NCI-H1092 (cell line): ENCODE measurements at places on chromosomes 3 and 15.

- no peak for DNase-seq
Measured at GRCh38 chr3:171586274-171586673, 126.1 kb upstream of the TNIK start.

GRCh38 chr3:171813897-171814460 lies 3.7 kb upstream of the PLD1 start:
- DNase-seq, result no peak

DNA sequence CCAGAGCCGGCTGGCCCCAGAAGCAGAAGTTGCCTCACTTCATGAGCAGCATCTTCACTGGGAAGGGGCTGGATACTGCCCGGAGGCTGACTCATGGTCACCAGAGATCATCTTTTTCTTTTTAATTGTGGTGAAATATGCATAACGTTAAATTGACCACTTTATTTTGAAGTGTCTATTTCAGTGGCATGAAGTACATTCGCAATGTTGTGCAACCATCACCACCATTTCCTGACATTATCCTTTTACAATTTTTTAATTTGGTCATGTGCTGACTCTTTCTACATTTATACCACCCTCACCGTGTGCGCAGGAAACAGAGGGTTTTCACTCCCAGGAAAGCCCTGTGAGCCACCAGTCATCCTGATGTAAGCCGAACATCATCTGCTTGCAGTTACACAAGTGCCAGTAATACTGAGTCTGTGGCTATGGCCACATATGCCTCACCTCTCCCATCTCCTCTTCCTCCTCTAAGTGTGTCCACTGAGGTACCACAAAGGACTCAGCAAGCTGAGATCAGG lies 51.6 kb upstream of the ABHD17C start:
- DNase-seq, result no peak

GRCh38 chr3:64150623-64151207 lies 74.6 kb downstream of the PRICKLE2 start:
- DNase-seq, result peak; percentile 61

GRCh38 chr15:80309769-80310384 lies 57.9 kb upstream of the CTXND1 start:
- DNase-seq, result no peak

DNA sequence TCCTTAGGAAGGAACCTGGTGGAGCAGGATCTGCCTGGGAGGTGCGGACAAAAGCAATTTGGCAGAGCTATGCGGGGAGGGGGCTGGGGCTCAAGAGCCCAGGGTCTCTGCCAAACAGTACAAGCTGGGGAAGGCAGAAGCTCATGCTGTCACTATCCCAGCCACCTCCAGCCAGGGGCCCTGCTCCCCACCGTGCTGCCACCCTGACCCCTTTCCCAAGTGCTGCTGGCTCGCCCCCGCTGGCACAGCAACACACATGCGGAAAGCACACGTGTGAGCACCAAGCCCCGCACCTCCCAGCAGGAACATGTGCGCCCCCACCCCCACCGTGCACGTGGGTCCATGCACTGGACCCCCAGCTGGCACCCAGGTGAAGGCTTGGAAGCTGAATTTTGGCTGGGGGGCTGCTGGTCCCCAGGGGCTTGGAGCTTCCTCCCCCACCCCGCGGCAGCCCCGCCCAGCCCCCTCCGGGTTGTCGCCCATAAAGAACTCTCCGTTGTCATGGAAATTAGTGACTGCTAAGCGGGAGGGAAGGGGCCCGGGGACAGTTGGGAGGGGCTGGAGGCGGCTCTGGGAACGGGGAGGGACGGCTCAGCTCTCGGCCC lies 742 bp downstream of the CAMKV start:
- DNase-seq, result no peak

DNA sequence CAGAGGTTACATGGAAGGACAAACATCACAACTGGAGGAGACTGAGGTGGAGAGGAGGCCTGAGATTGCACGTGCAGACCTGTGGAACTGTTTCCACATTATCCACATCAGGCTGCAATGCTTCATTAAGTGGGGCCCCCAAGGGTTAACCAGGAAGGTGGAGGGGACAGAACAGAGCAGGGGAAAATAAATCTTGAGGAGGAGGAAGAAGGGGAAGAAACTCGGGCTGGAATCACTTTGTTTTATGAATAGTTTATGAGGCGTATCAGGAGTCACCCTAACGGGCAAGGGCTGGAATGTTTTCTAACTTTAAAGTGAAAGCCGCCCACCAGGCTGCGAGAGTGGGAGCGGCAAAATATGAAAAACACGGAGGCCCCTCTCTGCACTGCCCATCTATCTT lies 154.9 kb downstream of the WNT5A start:
- no peak for DNase-seq

DNA sequence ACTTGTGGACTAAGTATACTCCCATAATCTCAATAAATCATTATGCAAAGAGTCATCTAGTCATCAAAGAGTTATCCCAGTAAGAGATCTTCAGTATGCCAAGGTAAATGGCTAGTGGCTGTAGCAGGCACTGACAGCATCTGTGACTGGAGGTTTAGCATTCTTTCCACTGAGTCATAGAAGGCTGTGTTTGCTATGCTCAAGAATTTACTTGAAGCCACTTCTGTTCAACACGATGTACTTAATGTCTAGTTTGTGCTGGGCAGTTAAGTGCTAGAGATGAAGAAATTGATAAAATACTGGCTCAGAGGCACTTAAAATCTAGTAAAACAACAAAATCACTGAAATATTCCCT lies 13.0 kb downstream of the ZBED2 start:
- no peak for DNase-seq

GRCh38 chr3:64789111-64789510 lies 101.3 kb upstream of the ADAMTS9 start:
- no peak for DNase-seq

- no peak for DNase-seq
Measured at GRCh38 chr3:94162700-94163099, 99.8 kb downstream of the NSUN3 start.

DNA sequence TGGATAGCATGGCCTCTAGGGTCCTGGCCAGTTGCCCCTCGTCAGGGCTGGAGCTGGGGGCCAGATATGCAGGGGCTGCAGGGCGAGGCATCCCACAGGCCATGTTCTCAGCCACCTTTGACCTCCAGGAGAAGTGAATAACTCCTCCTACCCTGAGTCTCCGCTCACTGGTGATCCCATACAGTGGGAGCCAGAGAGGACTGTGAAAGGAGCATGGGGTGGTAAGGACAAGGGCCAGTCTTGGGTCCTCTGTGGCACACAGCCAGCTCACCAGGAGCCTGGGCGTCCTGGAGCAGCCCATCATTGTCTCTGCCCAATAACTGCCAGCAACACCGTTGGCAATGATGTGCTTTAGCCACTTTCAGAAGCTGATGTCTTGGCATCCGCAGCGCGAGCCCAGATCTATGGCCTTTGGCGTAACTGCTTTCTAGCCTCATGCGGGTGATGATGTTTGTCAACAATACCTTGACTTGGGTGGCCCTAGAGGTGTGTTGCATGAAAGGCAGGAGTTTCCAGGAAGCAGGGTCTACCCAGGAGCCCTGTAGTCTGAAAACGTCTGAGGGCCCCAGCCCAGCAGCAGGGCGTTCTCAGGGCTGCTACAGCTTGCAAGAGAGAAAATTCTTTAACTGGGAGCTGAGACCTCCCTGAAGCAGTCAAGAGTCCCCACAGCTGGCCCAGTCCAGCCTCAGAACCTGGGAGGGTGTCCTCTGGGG lies 61.1 kb upstream of the IQSEC1 start:
- no peak for DNase-seq

DNA sequence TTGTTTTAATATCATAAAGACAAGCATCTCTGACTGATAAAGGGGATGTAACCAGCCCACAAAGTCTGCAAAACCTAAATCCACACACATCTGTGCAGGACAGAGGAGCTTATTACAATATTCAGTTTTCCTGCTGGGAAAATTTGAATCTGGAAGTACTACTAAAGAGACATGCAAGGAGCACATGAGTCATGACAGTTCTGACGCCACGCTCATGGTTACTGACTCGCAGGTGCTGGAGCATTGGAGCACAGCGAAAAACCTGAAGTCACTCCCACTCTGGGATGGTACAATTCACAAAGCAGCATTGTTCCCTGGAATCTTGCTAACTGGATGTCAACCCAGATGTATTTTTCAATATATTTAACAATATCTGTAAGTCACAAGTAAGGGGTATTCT lies 7.6 kb upstream of the ISL2 start:
- no peak for DNase-seq

DNA sequence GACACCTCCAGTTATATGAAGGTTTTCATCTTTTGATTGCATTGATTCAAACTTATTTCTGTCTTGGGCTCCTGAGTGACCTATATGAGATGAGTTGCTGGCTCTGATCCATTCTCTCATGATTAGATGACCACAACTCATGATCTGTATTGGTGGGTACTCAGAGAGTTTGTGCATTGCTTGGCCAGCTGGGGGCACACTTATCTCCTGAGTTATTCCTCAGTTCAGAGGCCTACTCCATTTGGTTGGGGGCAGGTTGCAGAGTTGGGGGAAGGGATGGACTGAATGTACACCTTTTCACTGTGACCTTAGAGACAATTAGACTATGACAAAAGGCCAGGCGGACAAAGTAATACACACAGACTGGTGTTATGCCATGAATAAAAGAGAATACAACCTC lies 166.2 kb upstream of the SEMA6D start:
- DNase-seq, result no peak

- no peak for DNase-seq
Measured at GRCh38 chr3:184443364-184443763, 63.5 kb downstream of the CHRD start.

GRCh38 chr15:64443747-64444621 lies 16.4 kb upstream of the ZNF609 start:
- no peak for DNase-seq

DNA sequence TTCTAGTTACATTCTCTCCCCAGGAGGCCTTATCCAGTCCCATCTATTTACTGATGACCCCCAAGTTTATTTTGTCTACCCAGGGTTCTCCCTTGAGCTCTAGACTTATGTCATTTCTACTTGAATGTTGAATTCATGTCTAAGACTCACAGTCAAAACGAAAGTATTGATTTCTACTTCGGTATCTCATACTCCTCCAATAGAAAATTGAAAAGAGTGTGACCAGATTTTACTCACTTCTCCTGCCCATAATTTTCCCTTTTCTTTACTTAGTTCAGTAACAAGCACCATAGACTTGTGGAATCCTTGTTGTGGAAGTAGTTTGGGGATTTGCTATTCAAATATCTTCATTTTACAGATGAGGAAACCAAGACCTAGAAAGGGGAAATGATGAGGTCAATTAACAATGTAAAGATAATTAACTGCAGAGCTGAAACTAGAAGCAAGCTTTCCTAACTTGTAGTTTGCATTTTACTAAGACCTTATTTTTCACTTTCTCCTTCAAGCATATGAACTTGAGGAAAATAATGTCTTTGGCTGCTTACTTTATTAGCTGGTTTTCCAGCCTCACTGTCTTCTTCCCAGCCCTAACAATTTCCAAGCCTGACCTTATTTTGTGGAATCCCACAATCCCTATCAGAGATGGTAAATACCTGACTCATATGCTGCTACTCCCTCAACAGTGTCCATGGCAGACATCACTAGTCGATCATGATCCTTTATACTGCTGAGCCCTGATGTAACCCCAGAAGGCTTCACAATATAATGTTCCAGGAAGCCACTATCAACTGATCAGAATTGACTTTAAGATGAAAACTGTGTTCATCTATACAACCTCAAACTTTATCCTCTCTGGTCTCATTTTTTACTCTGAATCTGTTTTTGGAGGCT lies 123.9 kb upstream of the AGBL1 start:
- DNase-seq, result no peak

DNA sequence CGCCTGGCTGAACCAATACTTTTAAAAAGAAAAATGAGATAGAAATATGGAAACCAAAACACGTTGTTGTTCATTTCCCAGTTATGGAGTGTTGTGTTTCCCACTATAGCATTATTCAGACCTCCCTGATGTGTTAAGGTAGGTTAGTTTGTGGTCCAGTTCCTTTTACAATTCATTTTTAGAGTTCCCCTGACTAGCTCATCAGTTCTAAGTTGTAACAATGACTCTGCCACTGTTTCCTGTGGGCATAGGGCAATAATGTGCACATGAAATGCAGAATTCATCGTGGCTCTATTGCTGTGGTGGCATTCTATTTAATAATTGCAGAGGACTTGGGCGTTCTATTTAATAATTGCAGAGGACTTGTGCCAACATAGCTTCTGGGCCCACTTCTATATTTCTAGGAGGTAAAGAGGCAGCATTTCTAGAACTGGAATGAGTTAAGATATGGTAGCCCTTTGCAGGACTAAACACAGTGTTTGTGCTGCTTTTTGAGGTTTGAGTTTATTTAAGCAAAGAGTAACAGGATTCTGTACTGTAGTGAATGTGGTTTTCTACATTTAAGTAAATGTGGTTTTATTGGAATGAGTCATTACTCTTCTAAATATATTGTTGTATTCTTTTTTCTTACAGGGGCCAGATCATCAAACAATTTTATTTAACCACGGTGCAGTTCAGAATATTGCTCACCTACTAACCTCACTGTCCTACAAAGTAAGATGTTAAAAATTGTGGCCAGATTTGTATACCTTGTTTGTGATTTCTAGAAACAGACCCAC lies 47.5 kb downstream of the ARMC8 start:
- no peak for DNase-seq

- no peak for DNase-seq
Measured at GRCh38 chr3:160409812-160410610, 10.6 kb downstream of the SMC4 start.

GRCh38 chr3:126466886-126467610 lies 8.6 kb downstream of the ZXDC start:
- DNase-seq, result no peak

DNA sequence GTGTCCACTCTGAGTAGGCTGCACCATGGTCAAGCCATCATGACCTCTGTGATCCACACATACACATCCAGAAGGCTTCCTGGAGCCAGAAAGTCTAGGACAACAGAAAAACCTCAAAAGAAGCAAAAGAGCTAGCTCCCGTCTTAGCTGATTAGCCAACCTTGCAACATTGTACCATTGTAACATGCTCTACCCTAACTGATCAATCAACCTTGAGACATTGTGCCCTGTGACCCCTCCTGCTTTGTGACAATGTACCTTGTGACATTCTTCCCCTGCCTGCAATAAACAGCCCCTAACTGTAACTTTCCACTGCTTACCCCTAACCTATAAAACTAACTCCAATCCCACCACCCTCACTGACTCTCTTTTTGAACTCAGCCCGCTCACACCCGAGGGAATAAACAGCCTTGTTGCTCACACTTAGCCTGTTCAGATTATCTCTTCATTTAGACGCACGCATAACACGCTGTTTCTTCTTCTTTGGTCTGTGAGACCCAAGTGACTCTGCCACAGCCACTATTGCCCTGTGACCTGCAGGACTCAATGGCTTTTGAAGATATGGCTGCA lies 1104.6 kb downstream of the OTOL1 start:
- no peak for DNase-seq

- no peak for DNase-seq
Measured at GRCh38 chr3:156533205-156533604, 21.7 kb downstream of the SSR3 start.
